Smooth muscle cell of the umbilical artery (primary cell): ENCODE measurements at places on chromosomes 4 and X. TPM values are rescaled to one million over a fixed set of nuclear protein-coding genes. Genes with fewer than 3 reads are reported as not detected.

The ETNPPL gene
- total RNA-seq = not detected in 2 replicates

The ASB12 gene
- total RNA-seq = not detected in 2 replicates

The RNF175 gene
- total RNA-seq = 0.28 TPM in 1 of 2 replicates, not detected in the other

The RASSF6 gene
- 0.05 TPM in 1 of 2 replicates, not detected in the other for total RNA-seq

The SCML1 gene
- total RNA-seq = 5.0 and 5.5 TPM in 2 replicates

The SHROOM2 gene
- 3.0 and 4.5 TPM in 2 replicates for total RNA-seq

The MAGEA4 gene
- total RNA-seq = not detected in 2 replicates

The P2RY10 gene
- total RNA-seq = not detected in 2 replicates

The FAT4 gene
- 13.4 and 18.5 TPM in 2 replicates for total RNA-seq

The PHEX gene
- total RNA-seq = under 0.01 and 0.37 TPM in 2 replicates

The CRLF2 gene
- not detected in 2 replicates for total RNA-seq

The GLRA3 gene
- total RNA-seq = not detected in 2 replicates

The POU3F4 gene
- not detected in 2 replicates for total RNA-seq

The YY2 gene
- total RNA-seq = 2.1 and 3.8 TPM in 2 replicates

The SMR3B gene
- total RNA-seq = not detected in 2 replicates

The FRMPD4 gene
- total RNA-seq = 0.59 and 1.3 TPM in 2 replicates

The USP17L19 gene
- not detected in 2 replicates for total RNA-seq

The NOCT gene
- total RNA-seq = 28.8 and 46.4 TPM in 2 replicates

The CLCN5 gene
- total RNA-seq = 28.1 and 28.2 TPM in 2 replicates
